ENCODE measurements at places on chromosomes 5 and 9.

DNA sequence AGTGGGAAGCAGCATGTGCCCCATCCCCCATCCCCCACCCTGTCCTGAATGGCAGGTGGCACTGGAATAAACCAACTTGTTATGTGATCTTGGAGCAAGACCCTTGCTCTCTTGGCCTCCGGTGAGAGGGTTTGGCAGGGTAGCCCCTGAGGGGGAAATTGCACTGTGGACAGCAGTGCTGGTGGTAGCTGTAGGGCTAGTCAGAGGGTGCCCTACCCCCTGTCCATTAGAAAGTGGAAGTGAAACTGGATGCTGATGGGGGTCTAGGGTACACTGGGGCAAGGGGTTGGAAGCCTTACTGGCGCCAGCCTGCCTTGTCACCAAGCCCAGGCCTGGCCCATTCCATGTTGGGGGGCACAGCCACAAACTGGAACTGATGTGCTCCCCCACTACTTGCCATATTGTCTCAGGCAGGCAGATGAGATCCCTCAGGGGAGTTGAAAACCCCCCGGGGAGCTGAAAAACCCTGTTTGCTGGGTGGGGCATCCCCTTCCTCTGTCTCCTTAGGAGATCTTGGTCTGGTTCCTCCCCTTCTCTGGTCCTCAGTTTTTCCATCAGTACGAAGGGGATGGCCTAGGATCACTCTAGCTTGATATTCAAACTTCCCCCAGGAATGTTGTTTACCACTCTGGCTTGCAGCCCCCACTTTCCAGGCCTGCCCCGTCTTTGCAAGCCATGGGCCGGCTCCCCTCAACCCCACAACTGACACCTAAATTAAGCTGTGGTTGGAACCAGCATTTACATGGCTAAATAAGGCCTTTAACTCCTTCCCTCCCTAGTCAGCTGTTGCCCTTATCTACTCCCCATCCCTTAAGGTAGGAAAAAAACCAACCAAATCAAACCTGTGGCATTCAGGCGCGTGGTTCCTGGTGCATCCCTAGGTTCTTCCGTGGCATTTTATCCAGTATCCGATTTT lies 14.4 kb upstream of the SYNPO start:
- no peak for DNase-seq

DNA sequence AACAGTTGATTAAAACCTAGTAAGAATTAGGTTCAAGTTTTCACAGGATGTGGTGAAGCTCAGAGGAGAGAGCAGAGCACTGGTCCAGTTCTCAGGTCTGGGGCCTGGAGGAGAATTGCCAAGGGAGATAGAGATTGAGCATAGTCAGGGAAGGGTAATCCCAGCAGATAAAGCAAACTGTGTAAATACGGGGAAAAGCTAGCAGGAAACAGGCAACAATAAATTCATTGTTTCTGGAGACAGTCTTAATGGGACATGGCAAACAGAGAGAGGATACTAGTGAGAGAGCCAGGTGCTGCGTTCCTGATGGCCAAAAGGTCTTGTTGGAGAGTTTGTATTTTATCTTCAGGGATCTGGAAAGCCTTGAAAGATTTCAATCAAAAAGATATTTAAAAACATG lies 333.0 kb downstream of the PDE4D start:
- no peak for DNase-seq

- no peak for DNase-seq
Measured at GRCh38 chr5:84830265-84830664, 445.6 kb upstream of the EDIL3 start.

GRCh38 chr9:27280860-27281259 lies 16.1 kb downstream of the EQTN start:
- no peak for DNase-seq

DNA sequence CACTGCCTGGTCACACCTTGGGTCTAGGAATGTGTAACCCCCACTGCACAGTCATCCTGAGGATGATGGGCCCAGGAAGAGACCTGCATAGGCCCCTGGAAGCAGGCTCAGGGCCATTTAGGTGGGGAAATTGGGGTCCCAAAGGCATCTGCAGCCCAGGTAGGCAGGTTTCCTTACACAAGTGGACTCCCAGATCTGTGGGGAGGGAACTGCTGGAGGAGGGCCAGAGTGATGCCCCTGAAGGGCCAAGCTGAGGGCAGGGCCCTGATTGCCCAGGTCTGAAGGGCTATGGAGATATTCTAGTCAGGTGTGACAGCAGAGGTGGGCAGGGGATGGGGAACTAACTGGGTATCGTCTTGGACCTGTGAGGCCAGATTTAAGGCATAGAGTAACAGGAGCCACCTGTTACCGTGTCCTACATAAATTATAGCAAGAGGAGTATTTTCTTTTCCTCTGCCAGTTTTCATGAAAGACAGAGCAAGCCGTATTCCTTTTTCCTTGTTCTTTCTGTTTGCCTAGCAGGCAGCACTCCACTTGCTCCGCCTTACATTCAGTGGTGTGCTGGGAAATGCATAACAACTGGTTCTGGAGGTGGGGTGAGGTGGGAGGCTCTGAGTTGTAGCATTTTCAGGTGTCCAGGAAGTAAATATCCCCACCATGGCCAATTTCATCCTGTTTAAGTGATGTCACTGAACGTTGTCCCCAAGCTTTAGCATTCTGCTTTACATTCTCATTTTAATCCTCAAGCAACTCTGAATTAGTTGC lies 41.3 kb downstream of the PPARGC1B start:
- no peak for DNase-seq

DNA sequence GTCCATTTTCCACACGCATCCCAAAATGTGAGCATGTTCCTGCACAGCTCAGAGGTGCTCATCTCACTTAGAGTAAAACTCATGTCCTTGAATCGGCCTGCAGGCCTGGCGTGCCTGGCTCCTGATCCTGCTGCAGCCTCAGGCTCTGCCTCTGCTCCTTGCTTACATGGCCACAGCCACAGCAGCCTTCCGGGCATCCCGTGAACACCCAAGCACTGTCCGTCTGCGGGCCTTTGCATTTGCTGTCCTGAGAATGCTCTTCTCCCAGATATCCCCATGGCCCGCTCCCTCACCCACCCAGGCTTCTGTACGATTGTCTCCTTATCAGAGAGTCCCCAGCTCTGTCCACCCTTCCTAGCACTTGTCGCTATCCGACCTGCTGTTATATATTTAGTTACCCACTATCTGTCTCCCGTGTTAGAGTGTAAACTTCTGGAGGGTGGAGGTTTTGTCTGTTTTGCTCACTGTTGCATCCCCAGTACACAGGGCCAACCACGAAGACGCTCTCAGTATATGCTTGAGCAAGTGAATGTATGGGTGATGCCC lies 21.9 kb downstream of the FGF18 start:
- DNase-seq: no peak

DNA sequence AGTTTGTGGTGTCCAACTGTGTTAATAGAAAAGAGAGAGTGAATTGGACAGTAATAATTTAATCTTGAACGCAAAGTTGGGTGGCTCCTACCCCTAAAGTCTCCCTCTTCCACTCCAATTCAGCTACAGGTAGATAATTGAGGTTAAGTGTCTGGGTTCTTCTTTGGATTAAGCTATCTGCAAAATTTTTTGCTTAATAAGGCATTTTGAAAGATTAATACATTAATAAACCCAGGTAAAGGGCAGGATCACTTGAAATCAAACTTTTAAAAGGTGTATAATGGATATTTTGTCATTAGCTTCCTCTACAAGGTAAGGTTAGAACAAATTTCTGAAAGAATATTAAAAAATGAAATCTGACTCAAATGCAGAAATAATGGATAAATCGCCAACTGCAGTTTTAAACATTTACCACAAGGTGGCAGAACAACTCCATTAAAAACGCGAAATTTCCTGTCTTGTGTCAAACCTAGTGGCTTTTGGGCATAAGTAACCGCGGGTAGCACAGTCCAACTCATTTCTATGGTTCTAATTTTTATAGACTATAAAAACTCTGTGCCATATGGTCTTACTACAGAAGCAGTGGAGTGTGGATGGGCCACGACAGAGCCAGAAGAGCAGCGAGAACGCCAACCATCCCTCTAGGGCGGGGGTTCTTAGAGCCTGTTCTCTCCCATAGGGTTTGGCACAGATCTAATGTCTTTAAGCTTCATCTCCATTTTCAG lies 276.5 kb downstream of the ARHGEF28 start:
- peak; percentile 42 for DNase-seq

DNA sequence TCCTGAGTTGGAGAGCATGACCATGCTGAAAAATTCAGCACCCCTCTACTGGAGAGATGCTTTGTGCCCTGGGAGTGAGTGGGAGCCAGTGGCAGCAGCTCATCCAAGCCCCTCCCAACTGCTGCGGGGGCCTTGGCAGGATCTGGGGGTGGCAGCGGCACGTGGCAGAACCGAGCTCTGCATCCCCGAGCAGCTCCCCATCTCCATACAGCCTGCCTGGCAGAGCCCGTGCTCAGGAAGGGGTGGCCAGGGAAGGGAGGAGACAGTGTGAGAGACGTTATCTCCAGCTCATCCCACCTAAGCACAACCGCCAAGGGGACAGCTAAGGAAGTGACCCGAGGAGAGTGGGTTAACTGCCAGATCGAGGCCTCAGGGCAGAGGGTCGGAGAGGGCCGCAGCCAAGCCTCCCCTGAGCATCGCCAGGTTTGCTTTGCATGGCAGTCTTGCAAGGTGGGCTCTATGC lies 17.2 kb upstream of the DPM2 start:
- no peak for DNase-seq

GRCh38 chr9:103757062-103757461 lies 337.0 kb upstream of the SMC2 start:
- DNase-seq: no peak

DNA sequence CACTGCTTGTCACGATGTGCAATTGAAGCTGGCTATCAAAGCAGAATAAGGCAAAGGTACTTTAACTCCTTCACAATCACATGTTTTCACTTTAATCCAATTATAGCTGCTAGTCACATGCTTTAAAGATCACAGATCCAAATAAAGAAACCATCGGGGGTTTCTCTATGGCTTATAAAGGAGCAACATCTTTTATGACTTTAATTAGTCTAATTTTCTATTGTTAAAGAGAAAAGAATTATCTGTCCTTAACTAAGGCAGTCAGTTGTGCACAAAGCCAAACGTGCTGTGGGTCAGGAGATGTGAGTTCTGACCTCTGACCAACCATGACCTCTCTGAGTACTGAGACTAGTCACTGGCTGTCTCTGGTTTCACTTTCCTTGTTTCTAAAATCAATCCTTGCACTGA lies 561.1 kb downstream of the RAB3C start:
- no peak for DNase-seq

GRCh38 chr9:135081731-135082130 lies 5.7 kb upstream of the OLFM1 start:
- no peak for DNase-seq

DNA sequence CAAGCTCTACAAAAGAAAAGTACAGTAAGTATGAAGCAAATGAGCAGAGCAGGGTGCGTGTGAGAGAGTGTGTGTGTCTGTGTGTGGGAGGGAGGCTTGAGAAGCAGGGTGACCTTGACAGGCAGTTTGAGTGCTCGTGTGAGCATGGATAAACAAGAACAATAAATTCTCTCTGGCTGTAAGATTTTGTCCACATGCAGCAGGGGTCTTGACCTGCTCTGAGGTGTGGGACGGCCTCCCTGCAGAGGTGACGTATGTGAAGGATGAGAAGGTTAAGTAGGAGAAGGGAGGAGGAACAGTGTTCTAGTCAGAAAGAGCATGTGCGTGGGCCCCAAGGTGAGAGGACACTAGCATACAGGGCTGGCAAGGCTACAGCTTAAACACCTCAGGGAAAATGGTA lies 49.0 kb downstream of the SPTLC1 start:
- DNase-seq: no peak

- DNase-seq: no peak
Measured at GRCh38 chr5:74623006-74623611, 17.4 kb downstream of the ENC1 start.

GRCh38 chr9:79623799-79624721 lies 52.3 kb downstream of the TLE4 start:
- no peak for DNase-seq

DNA sequence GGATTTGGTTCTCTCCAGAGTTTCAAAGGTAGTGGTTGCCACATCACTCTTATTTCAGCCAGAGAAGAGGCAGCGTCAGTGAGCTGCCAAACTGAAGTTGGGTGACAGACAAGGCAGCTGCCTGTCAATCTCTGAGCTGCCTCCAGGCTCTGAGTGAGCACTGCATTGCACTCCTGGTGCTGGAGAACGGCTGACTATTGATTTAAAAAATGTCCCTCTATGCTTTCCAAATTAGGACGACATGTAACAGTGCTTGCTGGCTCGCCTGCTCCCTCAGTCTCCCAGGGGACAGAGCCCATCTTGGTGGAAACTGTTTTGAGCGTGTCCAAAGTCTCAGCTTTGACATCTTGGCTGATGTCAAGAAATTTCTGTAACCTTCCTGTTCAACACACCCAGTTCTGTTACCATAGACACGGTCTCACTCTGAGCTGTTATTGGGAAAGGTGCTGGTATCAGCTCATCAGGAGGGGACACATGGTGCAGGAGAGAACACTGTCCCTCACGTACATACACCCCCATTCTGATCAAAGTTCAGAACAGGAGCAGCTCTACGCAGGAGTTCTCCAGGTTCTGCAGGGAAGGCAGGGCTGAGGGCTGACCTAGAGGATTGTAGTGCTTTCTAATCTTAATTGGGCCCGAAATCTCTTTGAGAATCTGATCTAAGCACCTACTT lies 15.7 kb downstream of the PCDH12 start:
- no peak for DNase-seq

DNA sequence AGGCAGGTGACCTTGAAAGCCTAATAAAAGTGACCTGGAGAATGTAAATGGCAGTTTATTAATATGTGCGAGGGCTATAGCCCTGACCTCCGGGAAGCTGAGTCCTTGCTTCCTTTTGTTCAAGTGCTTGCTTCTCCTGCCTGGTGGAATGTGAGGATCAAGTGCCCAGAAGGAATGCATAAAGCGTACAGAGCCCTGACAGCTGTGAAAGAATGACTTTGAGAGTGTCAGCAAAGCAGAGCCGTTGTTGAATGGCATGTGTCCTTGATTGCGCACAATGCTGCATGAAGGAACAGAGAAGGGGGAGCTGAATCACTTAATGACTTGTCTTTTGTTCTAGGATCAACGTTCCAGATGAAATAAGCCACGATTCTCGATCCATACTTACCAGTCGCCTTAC lies 133.0 kb downstream of the SLF1 start:
- no peak for DNase-seq

GRCh38 chr9:69993110-69993509 lies 50.5 kb upstream of the MAMDC2 start:
- DNase-seq: no peak

DNA sequence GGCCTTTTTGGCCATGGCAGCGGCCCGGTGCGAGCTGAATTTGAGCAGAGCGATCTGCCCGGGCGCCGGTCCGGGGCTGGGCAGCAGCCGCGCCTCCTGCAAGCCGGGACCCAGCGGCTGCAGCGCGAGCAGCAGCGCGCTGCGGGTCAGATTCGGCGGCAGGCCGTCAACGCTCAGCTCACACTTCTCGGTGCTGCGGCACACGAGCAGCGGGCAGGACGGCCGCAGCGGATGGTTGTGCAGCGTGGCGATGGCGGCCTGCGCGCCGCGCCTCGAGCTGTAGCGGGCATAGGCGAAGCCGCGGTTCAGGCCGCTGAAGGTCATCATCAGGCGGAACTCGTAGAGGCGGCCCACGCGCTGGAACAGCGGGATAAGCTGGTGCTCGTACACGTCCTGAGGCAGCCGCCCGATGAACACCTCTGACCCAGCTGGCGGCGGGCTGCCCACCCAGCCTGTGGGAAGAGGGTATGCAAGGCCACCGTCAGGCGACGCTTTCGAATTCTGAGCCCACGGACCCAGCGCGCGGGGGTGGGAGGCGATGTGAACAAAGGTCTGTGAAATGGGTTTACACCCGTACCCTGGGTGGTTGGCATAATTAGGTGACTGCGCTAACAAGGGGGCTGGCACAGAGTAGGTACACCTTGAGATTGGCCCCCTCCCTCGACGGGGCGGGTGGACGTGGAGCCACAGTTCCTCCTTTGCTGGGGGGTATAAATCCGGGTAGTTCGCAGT lies 755 bp downstream of the DND1 start:
- DNase-seq: no peak

All from NCI-H2081 treated with DMSO at 0.1 percent for 48 hours (cell line).